ENCODE measurements at places on chromosomes 1 and 21.

- no peak for DNase-seq
Measured at GRCh38 chr1:57188168-57188567, 222.4 kb upstream of the C8B start.

DNA sequence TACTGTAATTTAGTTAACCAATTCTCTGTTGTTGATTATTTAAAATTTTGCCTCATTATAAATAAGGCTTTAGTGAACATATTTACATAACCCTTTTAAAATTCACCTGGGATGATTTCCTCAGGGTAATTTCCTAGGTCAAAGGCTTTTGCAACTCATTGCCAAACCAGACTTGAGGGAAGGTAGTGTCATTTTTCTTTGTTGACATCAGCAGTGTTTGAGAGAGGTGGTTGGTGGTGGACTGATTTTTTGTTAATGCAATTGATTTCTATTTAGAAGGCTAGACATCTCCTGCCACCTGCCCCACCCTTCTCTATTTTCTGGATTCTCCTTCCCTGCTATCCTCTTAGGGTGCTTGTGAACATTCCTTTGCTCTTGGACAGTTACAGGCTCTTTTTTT, 116.8 kb downstream of the HHAT start:
- no peak for DNase-seq

GRCh38 chr21:44867464-44867863, 6.0 kb downstream of the PTTG1IP start:
- no peak for DNase-seq

- DNase-seq: no peak
Measured at GRCh38 chr1:14969006-14969405, 184.5 kb upstream of the TMEM51 start.

DNA sequence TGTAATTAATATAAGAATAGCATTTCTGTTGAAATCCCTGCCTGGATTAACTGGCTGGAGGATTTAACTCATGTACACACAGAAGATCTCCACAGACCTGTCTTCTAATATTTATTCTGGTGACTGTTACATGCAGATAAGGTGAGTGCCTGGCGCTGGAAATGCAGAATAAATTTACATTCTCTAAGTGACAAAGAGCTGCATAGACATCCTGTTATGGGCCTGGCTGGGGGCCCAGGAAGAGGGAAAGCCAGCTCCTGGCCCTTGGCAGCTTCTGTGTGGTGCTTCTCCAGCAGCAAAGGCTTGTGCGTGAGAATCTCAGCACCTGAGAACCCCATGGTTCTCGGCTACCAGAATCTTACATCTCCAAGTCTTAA, 446.6 kb downstream of the PTPRU start:
- DNase-seq: peak; percentile 61

GRCh38 chr1:32991386-32991785, 26.8 kb upstream of the RNF19B start:
- no peak for DNase-seq

DNA sequence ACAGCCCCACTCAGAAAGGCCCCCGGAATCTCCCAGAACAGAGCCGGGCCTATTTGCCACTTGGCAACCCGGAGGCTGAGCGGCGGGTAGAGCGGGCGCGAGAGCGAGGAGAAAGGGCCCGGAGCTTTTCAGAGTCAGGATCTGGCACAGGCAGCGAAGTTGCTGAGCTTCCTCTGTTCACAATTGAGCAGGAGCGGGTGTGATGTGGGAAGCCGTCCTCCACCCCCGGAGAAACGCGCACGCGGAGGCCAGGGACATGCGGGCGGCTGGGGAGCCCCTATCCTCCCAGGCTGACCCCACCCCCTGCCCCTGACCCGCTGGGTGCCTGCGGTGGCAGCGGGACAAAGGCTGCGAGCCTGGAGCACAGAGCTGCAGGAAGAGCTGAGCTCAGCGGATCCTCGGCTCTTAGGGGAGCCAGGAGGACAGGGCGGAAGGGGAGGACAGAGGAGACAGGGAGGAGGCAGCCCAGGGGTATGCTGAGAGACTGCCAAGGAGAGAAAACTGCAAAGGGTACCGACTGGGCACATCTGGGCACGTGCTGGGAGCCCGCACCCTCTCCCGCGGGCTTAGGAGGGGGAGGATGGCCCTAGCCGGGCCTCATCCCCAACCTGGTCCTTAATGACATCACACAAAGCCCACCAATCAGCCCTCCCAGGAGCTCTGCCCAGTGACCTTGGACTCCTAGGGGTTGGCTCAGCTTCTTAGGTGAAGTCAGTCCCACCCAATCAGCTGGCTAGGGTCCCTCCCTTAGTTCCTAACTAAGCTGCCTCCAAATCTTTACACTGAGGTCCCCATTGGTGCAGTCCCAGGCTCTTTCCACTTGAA, 9.3 kb downstream of the KIF21B start:
- DNase-seq: no peak

DNA sequence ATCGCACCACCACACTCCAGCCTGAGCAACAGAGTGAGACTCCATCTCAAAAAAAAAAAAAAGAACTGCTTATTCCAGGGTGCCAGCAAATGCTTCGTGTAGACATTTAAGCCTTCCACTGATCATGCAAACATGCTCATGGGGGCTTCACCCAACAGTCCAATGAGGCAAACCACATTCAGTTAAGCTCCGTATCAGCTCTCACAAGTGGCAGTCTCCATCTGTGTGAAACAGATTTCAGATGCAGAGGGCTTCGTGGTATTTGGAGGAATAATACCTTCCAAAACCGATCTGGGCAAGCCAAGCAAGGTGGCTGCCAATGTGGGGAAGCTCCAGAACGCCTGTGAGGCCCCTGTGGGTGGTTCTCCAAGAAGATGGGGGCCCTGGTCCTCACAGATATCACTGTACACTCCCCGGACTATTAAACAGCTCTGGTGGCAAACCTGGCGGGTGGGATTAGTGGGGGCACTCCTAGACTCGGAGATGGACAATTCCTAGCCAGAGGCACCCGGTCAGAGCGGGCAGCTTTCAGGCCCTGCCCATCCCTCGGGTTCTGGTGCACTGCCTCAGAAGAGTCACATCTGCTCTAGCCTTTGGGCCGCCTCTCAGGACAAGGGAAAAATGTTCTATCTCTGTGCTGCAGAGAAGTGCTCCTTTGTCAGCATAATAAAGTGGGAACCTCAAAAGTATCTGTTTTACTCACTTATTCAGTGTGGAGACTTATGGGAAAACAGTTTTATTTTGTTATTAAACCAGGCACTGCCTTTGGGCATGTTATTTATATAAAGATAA, 10.2 kb downstream of the CREG1 start:
- no peak for DNase-seq

DNA sequence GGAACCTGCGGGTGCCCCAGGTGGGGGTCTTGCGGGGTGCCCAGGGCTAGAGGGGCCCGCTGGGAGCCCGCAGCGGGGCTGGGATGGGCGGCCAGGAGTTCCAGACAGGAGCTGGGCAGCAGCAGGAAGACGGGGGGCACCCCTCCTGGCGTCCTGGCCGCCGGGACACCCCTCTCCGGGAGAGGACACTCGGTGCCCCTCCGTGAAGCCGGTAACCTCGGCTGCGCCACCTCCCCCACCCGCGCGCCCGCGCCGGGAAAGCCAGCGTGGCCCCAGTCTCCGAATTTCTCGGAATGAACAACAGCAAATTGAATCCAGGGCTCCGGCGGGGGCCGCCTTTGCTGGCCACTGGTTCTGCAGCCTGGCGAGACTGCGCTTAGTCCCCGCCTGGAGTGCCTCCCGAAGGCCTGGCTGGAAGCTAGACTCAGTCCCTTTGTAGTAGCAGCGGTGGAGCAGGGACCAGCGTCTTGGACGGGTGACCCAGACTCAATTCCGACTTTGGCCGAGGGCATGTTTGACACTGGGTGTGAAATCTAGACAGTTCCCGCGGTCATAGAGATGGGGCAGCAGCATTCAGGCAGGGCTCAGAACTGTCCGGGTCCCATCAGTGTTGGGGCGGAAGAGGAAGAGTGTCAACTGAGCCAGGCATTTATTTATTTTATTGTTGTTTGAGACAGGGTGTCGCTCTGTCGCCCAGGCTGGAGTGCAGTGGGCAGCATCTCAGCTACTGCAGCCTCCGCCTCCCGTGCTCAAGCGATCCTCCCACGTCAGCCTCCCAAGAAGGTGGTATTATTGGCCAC, 773 bp downstream of the IFNGR2 start:
- DNase-seq: peak; percentile 46

DNA sequence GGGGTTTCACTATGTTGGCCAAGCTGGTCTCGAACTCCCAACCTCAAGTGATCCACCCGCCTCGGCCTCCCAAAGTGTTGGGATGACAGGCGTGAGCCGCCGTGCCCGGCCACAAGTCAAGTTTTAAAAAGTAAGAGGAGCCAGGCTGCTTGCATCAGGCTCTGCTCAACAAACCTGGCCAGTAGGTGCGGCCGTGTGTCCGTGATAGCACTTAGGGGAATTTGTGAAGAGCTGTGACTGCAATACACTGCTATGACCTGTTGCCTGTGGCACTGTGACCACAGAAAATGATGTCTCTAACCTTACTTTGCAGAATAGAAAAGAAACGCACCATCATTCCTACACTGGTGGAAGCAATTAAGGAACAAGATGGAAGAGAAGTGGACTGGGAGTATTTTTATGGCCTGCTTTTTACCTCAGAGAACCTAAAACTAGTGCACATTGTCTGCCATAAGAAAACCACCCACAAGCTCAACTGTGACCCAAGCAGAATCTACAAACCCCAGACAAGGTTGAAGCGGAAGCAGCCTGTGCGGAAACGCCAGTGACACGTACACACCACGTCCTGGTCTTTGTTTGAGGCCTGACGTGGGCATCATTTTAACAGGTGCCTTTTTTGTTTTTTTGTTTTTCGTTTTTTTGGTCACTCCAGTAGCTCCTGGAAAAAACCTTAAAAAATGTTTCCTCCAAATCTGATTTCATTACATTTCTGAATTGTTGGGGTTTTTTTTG, 16.7 kb downstream of the C1orf174 start:
- DNase-seq: no peak

DNA sequence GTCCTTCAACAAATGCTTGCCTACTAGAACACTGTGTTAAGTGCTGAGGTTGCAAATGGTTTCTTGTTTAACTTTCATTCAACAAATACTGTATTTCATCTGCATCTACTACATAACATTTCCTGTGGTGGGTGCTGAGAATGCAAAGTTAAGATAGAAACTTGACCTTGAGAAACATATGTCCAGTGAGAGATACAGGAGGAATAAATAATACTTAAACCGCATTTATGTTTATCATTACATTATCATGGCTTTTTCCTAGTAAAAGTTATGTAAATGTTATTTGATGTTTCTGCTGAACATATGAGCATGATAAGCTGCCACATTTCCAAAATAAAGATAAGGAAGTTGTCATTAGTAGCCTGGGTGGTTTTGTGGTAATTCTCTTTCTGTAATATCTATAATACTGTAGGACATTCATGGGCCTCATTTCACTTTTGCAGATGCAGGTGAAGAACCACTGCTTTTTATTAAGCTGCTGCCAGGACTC, 590.4 kb downstream of the PLPP3 start:
- DNase-seq: no peak

DNA sequence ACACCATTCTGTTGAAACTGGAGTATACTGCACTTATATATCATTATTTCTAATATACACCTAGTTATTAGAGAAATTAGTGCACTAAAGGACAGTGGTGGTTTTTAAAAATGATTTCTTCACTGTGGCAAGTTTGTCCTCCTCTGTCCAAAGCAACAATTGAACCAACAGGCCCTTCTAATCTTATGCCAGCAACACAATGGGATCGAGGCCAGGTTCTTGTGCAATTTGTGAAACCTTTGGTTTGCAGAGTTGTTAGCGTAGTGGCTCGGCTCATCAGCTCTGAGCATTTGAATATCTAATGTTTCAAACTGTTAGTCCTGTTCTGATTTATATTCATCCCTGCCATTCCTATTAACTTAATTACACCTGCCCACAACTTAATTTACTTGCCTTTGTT, 9.9 kb upstream of the LRRC39 start:
- no peak for DNase-seq

DNA sequence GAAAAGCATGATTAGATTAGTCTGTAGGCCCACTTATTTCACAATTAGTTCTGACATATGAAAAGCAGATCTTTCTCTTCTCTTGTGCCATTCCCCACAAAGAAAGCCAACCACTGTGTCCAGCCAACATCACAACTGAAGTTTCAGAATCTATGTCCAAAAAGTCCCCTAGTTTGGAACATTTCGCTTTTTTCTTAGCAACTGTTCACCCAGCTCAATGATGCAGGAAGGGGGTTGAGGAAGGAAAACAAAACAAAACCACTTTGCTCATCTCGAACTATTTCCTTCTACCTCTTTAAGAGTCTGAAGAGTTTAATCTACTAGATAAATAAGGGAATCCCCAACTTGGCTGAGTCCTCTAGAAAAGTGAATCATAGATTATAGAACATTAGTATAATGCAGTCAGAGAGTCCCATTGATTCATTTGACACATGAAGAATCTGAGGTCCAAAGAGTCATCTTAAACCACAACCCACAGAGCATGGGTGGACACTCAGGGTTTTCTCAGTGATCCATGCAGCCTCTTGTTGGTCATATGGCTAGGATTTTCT, 159.3 kb upstream of the SGIP1 start:
- DNase-seq: no peak

DNA sequence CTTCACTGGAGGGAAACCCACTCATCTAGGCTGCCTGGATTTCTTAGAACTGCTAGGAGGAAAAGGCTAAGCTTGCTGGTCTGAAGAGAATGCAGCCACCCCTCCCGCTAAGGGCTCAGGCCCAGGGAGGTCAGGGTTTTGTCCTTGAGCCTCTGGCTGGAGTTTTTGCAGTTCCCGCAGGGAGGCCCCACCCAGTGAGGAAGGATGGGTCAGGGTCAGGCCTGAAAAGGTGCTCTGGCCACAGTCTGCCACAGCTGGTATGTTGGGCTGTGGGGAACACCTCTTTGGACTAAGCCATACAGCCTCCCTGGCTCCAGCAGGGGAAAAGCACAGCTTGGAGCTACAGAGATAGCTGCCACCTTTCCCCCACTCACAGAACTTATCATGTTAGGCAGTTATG, 71.4 kb upstream of the PAPPA2 start:
- DNase-seq: no peak

DNA sequence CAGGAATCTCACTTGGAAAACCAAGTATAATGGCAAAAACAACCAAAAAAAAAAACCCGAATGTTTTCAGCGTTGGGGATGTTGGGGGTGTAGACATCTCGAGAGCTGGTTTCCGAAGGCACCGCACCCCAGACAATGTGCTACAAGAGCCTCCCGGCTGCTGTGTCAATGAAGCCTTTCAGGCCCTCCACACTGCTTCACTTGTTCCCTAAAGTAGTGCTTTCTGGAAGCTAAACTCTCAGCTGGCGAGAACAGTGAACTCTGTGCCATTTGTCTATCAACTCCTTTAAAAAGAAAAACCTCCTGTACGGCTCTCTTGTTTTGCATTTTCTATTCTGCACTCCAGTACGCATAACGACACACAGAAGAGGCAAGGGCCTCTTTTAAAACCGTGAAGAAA, 32.5 kb downstream of the PLEKHO1 start:
- no peak for DNase-seq

GRCh38 chr1:20154301-20154831, 15.2 kb downstream of the PLA2G2F start:
- no peak for DNase-seq

Data from NCI-H345 (cell line).